ENCODE measurements at places on chromosomes 7 and 10.
A peak's percentile ranks its signal among the peaks of the same experiment; 100 is the strongest.

GRCh38 chr10:6200734-6201515 is 1.8 kb upstream of the PFKFB3 start:
- H3K4me1 ChIP-seq: peaks cover 10% of the 10 kb centered on the region
- no peak overlapping the region for H3K27ac ChIP-seq
- H3K36me3 ChIP-seq: peaks cover 6% of the 10 kb centered on the region

DNA sequence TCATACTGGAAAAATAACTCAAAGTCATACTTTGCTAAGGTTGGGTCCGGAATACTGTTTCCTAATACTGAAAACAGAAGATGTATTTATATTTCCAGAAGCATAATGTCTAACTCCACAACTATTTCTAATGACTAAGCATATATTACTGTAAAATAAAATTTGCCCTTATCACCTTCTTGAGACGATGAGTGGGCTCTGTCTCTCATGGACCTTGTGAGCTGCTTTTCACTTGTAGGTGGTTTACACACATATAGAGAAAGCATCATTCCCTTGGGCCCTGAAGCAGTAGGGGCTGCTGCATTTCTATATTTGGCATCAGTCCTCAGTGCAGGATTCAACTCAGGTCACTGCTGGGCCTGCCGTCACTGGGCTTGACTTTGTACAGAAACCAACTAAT is 10.7 kb upstream of the FAM13C start:
- peaks cover 2% of the 10 kb centered on the region for H3K4me1 ChIP-seq
- H3K36me3 ChIP-seq: no peaks in the 10 kb centered on the region
- no peak for DNase-seq
- no peaks in the 10 kb centered on the region for H3K27me3 ChIP-seq
- H3K27ac ChIP-seq: no peak overlapping the region

GRCh38 chr7:73451780-73452398 is 18.3 kb downstream of the FZD9 start:
- DNase-seq: no peak
- H3K4me1 ChIP-seq: no peaks in the 10 kb centered on the region
- H3K27me3 ChIP-seq: peaks cover 2% of the 10 kb centered on the region
- H3K36me3 ChIP-seq: no peaks in the 10 kb centered on the region
- no peak overlapping the region for H3K4me3 ChIP-seq

- H3K27me3 ChIP-seq: peaks cover 2% of the 10 kb centered on the region
- H3K4me3 ChIP-seq: no peak overlapping the region
- H3K36me3 ChIP-seq: no peaks in the 10 kb centered on the region
- H3K27ac ChIP-seq: no peak overlapping the region
Observed at GRCh38 chr7:95427166-95427565, 7.7 kb downstream of the PON2 start.

GRCh38 chr7:130297628-130298543 is 4.9 kb downstream of the CPA4 start:
- no peak for DNase-seq
- no peaks in the 10 kb centered on the region for H3K4me1 ChIP-seq
- no peak overlapping the region for H3K27ac ChIP-seq
- H3K36me3 ChIP-seq: peaks cover 7% of the 10 kb centered on the region
- peaks cover 3% of the 10 kb centered on the region for H3K27me3 ChIP-seq

GRCh38 chr7:25893436-25893835 is 258.6 kb upstream of the NFE2L3 start:
- H3K36me3 ChIP-seq: no peaks in the 10 kb centered on the region
- H3K4me1 ChIP-seq: peaks cover 19% of the 10 kb centered on the region
- peaks cover 5% of the 10 kb centered on the region for H3K27me3 ChIP-seq
- no peak overlapping the region for H3K4me3 ChIP-seq
- H3K27ac ChIP-seq: no peak overlapping the region

DNA sequence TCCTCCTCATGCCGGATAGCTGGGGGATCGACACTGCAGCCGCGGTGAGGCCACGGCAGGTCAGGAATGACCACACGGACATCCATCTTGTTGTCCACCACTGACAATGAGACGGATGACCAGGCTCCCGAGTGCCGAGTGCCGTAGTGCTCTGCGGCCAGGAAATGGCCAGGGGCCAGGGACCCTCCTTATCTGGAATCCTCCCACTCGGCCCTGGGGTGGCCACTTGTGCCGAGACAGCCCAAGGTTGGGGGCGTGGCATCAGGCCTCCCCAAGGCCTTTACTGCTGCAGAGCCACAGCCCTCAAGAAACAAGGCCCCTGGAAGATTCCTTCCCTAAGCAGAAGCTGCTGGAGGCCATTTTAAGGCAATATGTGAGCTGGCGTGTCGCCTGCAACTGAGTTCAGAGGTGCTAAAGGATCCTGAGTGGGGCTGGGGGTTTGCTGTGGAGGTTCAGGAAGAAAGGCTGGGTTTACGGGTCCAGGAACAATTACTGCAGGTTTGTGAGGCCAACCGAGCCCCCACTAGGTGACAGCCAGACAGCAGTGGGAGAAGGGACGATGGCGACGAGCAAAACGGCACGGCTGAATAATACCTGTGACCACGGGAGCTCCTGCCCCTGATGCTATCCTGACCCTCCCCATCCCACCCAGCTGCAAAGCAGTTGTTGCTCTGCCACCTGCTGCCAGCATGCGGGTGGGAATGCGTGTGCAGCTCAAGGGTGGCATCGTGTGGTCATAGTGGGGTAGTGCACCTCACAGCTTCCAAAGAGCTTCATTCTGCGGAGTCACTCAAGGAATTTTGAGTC is 31.6 kb upstream of the LEP start:
- no peak overlapping the region for H3K4me3 ChIP-seq
- H3K27ac ChIP-seq: no peak overlapping the region
- H3K27me3 ChIP-seq: peaks cover 7% of the 10 kb centered on the region
- peaks cover 6% of the 10 kb centered on the region for H3K36me3 ChIP-seq
- H3K4me1 ChIP-seq: peaks cover 3% of the 10 kb centered on the region

- no peak overlapping the region for H3K4me3 ChIP-seq
- no peak overlapping the region for H3K27ac ChIP-seq
- no peaks in the 10 kb centered on the region for H3K36me3 ChIP-seq
- DNase-seq: no peak
- no peaks in the 10 kb centered on the region for H3K27me3 ChIP-seq
Observed at GRCh38 chr7:87926581-87927461, 7.2 kb upstream of the ADAM22 start.

DNA sequence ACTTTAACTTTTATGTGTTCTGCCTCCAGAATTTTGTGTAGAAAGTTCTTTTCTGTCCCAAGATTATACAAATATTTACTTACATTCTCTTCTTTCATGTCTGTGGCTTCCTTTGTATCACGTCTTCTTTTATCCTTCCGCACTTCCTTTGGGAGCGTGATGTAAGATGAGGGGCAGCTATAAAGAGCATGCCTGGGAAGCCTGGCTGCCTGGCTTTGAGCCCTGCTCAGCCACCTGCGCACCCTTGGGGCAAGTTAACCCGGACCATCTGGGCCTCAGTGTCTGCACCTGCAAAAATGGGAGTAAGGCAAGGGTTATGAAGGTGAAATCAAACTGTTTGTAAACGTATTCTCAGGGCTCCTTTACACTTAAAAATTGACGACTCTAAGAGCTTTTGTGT is 25.2 kb downstream of the PALD1 start:
- H3K4me3 ChIP-seq: no peak overlapping the region
- H3K27ac ChIP-seq: peak overlapping the region; percentile 73
- peaks cover 10% of the 10 kb centered on the region for H3K27me3 ChIP-seq
- no peak for DNase-seq
- peaks cover 20% of the 10 kb centered on the region for H3K4me1 ChIP-seq
- no peaks in the 10 kb centered on the region for H3K36me3 ChIP-seq

DNA sequence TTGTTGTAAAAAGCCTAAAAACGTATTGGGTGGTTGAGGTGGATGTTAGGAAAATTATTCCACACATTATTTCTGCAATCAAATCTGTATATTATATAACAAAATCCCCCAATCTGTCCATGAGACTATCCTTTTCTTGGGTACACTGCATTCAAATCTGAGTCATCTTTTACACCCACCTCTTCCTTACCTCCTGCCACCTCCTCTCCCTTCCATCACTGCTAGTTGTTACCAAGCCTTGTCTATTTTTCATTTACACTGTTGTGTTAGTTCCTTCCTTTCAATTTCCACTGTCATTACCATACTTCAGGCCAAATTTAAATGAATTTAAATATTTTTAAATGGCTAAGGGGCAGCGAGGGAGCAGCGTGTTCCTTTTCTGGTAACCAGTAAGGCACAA is 83.3 kb downstream of the ITGA8 start:
- no peak overlapping the region for H3K4me3 ChIP-seq
- DNase-seq: no peak
- no peaks in the 10 kb centered on the region for H3K27me3 ChIP-seq
- H3K36me3 ChIP-seq: no peaks in the 10 kb centered on the region

- no peaks in the 10 kb centered on the region for H3K36me3 ChIP-seq
- H3K4me3 ChIP-seq: no peak overlapping the region
- no peaks in the 10 kb centered on the region for H3K4me1 ChIP-seq
- no peak overlapping the region for H3K27ac ChIP-seq
- no peak for DNase-seq
- no peaks in the 10 kb centered on the region for H3K27me3 ChIP-seq
Observed at GRCh38 chr10:111106081-111106480, 29.3 kb downstream of the ADRA2A start.

DNA sequence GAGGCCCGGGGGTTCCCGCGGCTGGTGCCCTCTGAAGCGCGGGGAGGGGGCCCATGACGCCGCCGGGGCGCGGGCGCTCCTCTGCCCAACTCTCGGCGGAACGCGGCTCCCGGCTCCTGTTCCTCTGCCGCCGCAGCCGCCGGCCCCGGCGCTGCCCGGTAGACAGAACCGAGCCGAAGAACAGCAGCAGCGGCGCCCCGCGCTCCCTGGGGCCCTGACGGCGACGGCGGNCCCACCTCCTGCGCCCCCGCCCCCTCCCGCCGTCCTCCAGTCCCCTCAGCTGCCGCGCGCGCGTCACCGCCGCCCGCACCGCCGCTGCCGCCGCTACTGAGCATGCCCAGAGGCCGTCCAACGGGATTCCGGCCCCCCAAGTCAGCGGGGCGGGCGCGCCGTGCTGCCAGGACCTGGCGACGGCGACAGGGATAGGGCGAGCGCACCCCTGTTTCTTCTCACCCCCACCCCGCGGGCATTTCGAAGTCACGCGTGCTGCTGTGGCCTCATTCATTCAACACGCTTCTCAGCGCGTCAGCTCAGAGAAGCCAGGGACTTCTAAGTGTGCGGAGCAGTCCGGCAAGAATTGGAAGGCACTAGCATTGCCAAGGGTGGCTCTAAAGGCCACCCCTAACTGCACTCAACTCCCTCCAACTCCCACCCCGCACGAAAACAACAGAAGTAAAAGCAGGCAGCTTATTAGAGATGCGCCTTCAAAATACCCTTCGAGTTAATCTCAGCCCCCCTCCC is at the start of gene IPMK:
Gene IPMK, minus strand, starts transcription at position 182 of the 741 bp plus-strand sequence. CDS start 283 bp downstream, outside the sequence.
- peaks cover 7% of the 10 kb centered on the region for H3K27me3 ChIP-seq
- H3K27ac ChIP-seq: peak within 1 kb of the TSS; percentile 89
- peaks cover 8% of the 10 kb centered on the region for H3K4me1 ChIP-seq

DNA sequence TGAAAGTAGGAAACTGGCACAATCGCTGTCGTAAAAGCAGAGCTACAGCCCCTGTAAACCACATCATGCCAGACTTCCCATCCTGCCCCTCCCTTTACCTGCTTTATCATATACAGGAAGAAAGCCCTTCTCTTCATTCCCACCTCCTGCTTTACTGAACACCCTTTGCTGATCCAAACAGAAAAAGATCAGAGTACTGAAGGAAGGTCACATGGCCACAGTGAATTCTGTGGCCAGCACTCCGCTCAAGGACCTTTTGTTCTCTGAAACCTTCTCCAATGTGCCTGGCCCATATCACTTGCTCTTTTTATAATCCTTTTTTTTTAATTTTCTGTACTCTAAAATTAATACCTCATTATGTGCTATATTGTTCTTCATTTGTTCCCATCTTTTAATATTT is 108.8 kb upstream of the LRGUK start:
- H3K27me3 ChIP-seq: no peaks in the 10 kb centered on the region
- H3K4me3 ChIP-seq: no peak overlapping the region
- no peak overlapping the region for H3K27ac ChIP-seq
- peaks cover 2% of the 10 kb centered on the region for H3K4me1 ChIP-seq
- DNase-seq: no peak
- H3K36me3 ChIP-seq: no peaks in the 10 kb centered on the region

DNA sequence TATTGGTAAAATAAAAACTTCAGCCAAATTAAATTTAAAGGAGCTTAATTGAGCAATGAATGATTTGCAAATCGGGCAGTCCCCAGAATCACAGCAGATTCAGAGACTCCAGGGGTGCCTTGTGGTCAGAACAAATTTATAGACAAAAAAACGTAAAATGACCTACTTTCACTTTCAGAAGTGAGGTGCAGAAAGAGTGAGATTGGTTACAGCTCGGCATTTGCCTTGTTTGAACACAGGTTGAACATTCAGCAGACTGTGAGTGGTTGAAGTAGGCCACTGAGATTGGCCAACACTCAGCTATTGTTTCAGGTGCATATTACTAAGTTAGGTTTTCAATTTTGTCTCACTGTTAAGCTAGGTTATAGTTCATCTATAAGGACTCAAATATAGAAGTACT is 153.4 kb downstream of the BICC1 start:
- DNase-seq: no peak
- no peaks in the 10 kb centered on the region for H3K36me3 ChIP-seq
- no peak overlapping the region for H3K4me3 ChIP-seq
- no peaks in the 10 kb centered on the region for H3K4me1 ChIP-seq

DNA sequence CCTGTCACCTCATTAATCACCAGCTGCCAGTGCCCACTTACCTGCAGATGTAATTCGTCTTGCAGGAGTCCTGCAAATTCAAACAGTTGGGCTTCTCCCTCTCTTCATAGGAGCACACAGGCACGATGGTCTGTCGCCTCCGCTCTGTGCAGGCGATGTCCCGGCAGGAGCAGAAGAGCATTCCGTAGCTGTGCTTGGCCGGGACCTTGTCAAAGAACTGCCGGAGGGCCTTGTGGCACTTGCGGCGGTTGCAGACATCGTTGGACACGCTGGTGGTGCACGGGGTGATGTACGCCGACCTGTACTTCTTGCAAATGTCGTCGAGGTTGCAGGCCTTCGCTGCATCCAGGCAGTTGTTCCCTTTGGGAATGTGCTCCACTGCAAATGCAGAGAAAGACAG is 147.8 kb downstream of the GFRA1 start:
- H3K27me3 ChIP-seq: peaks cover 13% of the 10 kb centered on the region
- peaks cover 37% of the 10 kb centered on the region for H3K4me1 ChIP-seq
- H3K27ac ChIP-seq: no peak overlapping the region
- peaks cover 10% of the 10 kb centered on the region for H3K36me3 ChIP-seq

GRCh38 chr7:25583621-25584020 is 355.3 kb upstream of the NPVF start:
- no peak overlapping the region for H3K27ac ChIP-seq
- H3K27me3 ChIP-seq: no peaks in the 10 kb centered on the region
- H3K4me1 ChIP-seq: peaks cover 6% of the 10 kb centered on the region
- no peak overlapping the region for H3K4me3 ChIP-seq
- no peaks in the 10 kb centered on the region for H3K36me3 ChIP-seq

DNA sequence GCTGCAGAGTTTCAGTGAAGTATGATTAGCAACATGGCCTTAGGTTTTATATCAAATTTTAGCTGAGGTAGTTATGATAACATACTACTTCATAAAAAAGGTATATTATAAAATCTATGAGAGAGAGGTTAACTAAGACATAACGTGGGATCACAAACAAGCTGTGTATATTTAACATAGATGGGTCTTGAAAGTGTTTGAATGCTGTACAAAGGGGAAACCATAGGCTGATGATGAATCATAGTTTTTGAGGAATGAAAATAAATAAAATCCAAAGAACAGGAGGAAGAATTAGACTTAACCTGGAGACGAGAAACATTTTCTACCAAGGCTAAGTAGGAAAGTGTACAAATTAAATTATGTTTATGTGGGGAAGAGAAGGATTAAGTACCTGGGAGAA is 119.0 kb downstream of the GNAI1 start:
- H3K4me1 ChIP-seq: no peaks in the 10 kb centered on the region
- no peak overlapping the region for H3K4me3 ChIP-seq
- no peaks in the 10 kb centered on the region for H3K27me3 ChIP-seq
- no peak for DNase-seq
